ENCODE measurements at places on chromosomes 13 and 19.

DNA sequence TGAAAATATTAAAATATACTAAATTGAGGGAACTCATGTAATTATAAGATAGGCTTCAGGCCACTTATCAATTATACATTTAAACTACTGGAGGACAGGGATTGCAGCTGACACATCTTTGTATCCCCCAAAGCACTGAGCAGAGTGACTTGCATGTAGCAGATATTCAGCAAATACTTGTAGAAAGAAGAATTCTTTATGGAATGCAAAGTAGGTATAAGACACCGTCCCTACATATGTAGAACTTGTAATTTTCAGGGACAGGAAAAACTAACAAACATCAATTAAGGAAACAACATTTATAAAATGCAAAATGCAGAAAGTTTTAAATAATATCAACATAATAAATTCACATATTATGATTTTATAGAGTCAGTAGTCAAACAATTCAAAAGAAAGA lies 719.2 kb downstream of the OLFM4 start:
- no peak for DNase-seq

GRCh38 chr13:102234618-102235017 lies 167.2 kb downstream of the FGF14 start:
- no peak for DNase-seq

DNA sequence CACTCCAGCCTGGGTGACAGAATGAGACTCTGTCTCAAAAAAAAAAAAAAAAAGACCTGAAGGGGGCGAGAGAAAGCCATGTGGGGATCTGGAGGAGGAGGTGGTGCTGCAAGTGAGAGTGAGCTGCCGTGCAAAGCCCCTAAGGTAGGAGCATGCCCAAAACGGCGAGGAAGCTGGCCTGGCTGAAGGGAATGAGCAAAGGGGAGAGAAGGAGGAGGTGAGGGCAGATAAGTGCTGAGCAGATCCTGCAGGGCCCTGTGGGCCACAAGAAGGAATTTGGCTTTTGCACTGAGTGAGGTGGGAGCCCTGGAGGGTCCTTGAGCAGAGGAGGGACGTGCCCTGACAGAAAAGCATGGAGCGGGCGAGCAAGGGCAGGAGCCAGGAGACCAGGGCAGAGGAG lies 19.4 kb upstream of the ADGRE5 start:
- DNase-seq = no peak

GRCh38 chr13:101146101-101146898 lies 270.0 kb downstream of the NALCN start:
- DNase-seq = no peak

GRCh38 chr13:31627097-31627845 lies 112.1 kb upstream of the RXFP2 start:
- no peak for DNase-seq

DNA sequence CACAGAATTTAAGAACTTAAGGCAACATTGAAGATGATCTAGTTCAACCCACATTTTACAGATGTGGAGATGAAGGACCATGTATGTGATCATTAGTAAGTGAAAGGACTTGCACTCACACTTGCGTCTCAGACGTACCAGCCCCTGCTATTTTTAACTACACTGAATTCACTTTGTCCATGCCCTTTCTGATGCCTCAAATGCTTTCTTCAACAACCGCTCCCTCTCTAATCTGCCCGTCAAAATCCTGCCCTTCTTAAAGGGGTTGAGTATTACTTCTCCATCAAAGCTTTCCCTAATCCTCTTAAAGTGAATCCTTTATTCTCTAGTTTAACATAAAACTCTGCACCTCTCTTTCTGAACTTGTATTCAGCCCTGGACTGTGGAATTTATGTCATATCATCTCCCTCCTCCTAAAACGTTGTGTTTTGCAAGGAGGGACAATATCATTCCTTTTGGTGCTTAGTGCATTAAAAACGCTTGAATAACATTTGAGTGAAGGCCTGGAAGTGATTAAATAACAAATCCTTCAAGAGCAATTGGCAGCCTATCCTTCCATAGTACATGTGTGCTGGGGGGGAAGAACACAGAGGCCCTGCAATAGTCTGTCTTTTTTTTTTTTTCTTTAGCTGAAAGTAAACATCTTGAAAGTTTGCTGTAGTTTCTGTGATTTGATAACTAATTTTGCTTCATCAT lies 493.3 kb downstream of the LMO7 start:
- no peak for DNase-seq
